WTC11 (cell line): ENCODE measurements at places on chromosomes 2 and 18. TPM values are rescaled to one million over a fixed set of nuclear protein-coding genes. Genes with fewer than 3 reads are reported as not detected.

DNA sequence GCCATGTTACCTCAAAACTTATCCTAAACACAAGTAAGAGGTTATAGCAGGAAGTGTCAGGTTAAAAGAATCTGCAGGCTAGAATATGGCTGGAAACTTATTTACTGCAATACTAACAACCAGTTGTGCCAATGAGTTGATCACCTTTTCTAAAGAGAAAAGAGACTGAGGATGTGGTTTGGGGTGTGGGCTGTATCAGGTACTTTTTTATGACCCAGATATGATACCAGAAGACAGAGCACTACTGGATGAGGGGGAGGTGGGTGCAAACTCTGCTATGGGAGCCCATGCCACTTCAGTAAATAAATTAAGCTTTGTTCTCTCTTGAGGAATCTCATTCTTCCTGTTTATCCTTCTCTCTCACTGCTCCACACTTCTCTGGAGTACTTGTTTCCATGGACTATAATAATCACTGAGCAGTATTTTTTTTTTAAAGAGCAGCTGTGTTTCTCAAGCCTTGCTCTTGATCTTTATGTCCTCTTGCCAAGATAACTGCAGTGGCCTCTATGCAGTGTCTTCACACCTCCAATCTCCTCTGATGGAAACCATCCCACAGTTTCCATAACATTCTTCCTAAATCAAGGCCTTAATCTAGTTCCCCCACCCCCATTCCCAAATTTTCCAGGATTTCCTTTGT lies 51.2 kb upstream of the NOSTRIN start:
- no peaks in the 10 kb centered on the region for H3K36me3 ChIP-seq
- DNase-seq: no peak
- H3K4me3 ChIP-seq: no peak overlapping the region
- H3K4me1 ChIP-seq: peaks cover 16% of the 10 kb centered on the region
- no peak overlapping the region for H3K27ac ChIP-seq
- H3K27me3 ChIP-seq: no peaks in the 10 kb centered on the region

- peaks cover 31% of the 10 kb centered on the region for H3K27me3 ChIP-seq
- H3K4me1 ChIP-seq: peaks cover 25% of the 10 kb centered on the region
- no peaks in the 10 kb centered on the region for H3K36me3 ChIP-seq
- no peak overlapping the region for H3K27ac ChIP-seq
- DNase-seq: no peak
- no peak overlapping the region for H3K4me3 ChIP-seq
Observed at GRCh38 chr2:59177748-59178147, 936.6 kb upstream of the FANCL start.

Gene OST4
- total RNA-seq: 210 to 239 TPM (median 226 TPM) in 3 replicates

GRCh38 chr2:28286678-28287077 lies 106.0 kb upstream of the FOSL2 start:
- no peaks in the 10 kb centered on the region for H3K27me3 ChIP-seq
- no peak overlapping the region for H3K4me3 ChIP-seq
- no peaks in the 10 kb centered on the region for H3K4me1 ChIP-seq
- no peak for DNase-seq

DNA sequence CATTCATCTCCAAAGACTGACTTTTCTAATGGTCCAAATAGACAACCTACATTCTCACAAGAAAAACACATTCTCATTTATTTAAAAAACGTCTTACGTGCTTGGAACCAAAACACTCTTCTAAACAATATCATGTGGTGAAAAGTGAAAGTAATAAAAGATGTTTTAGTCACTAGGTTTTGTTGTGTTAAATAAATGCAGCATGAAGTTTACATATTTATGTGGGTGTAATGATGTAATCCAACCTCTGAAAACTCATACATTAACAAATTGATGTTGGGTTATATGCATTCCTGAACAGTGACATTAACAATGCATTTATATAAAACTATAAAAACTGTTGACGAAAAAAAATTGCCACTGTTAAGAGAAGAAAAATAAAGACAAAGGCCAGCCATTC lies 55.1 kb upstream of the ACVR2A start:
- no peak overlapping the region for H3K4me3 ChIP-seq
- no peak for DNase-seq
- H3K27me3 ChIP-seq: no peaks in the 10 kb centered on the region
- H3K4me1 ChIP-seq: peaks cover 9% of the 10 kb centered on the region
- no peak overlapping the region for H3K27ac ChIP-seq

DNA sequence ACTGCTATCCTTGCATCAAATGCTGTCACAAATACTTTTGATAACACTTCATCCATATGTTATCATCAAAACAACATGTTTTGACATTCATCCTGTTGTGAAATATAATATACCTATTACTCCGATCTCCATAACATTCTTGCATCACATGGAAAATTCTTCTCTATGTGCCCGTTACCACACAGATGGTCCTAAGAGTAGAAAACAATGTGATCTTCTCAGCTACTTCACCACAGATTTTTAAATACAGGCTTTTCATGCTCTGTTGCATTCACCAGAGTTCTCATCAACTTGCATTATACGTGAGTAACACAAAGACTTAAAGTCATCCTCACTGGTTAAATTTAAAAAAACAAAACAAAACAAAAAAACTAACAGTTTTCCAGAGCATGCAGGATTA lies 1603.3 kb upstream of the ZEB2 start:
- H3K4me3 ChIP-seq: no peak overlapping the region
- no peaks in the 10 kb centered on the region for H3K36me3 ChIP-seq
- no peak for DNase-seq
- H3K27me3 ChIP-seq: no peaks in the 10 kb centered on the region

Gene FANCL
- total RNA-seq: 38.8 to 44.4 TPM (median 41.5 TPM) in 3 replicates
